Ascending aorta (tissue), 2 donors: ENCODE measurements at places on chromosomes 3 and 15.
A peak's percentile ranks its signal among the peaks of the same experiment; 100 is the strongest.

DNA sequence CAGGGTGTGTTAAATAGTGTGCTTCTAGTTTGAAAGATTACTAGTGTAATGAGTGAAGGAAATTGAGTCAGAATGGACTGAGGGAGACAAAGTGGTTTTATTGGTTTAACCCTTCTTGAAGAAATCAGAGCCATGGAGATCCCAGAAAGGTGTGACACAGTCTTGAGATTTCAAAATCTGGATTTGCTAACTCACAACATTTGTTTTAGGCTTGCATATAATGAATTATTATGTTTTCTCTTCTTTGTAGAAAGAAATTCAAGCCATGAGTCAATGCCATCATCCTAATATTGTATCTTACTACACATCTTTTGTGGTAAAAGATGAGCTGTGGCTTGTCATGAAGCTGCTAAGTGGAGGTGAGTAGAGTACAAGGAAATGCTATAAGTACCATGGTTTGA, 25.1 kb downstream of the OXSR1 start:
- peak overlapping the region; percentile 8 for H3K27ac ChIP-seq
- H3K27me3 ChIP-seq, result no peaks in the 10 kb centered on the region
- no peak for DNase-seq
- H3K36me3 ChIP-seq, result peaks cover 4% of the 10 kb centered on the region
- no peak overlapping the region for H3K4me3 ChIP-seq

GRCh38 chr15:66839506-66840112, 137.6 kb downstream of the SMAD6 start:
- H3K4me1 ChIP-seq, result peaks cover 40% of the 10 kb centered on the region
- H3K27ac ChIP-seq, result peak overlapping the region; percentile 89
- H3K36me3 ChIP-seq, result no peaks in the 10 kb centered on the region
- DNase-seq, result no peak
- no peaks in the 10 kb centered on the region for H3K27me3 ChIP-seq
- H3K4me3 ChIP-seq, result no peak overlapping the region

DNA sequence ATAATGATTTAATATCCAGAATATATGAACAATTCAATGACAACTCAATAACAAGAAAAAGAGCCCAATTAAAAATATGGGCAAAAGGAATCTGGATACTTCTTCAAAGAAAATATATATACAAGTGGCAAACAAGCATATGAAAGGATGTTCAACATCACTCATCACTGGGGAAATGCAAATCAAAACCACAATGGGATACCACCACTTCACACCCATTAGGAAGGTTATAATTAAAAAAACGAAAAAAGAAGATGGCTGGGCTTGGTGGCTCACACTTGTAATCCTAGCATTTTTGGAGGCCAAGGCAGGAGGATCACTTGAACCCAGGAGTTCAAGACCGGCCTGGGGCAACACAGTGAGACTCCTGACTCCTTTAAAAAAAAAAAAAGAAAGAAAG, 4.1 kb downstream of the CCDC12 start:
- no peaks in the 10 kb centered on the region for H3K27me3 ChIP-seq
- H3K4me3 ChIP-seq, result no peak overlapping the region
- DNase-seq, result no peak
- no peaks in the 10 kb centered on the region for H3K36me3 ChIP-seq
- H3K27ac ChIP-seq, result no peak overlapping the region

GRCh38 chr3:126151562-126152302, 28.7 kb downstream of the ALDH1L1 start:
- DNase-seq, result peak; percentile 50
- H3K27me3 ChIP-seq, result no peaks in the 10 kb centered on the region
- H3K36me3 ChIP-seq, result peaks cover 8% of the 10 kb centered on the region
- no peak overlapping the region for H3K27ac ChIP-seq
- no peaks in the 10 kb centered on the region for H3K4me1 ChIP-seq

DNA sequence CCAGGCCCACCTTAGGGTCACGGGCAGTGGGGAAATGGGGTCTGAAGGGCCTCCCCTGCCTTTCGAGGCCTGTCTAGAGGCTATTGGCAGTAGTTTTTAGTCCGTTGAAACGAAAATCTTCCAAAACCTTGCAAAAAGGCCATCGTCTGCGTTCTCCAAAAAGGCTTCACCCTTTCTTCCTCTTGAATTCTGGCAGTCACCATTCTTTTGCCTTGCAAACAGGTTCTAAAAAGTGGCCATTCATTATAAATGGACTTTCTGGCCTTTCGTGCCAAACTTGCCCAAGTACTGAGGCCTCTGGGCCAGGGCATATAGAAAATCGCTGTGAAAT, 367 bp upstream of the TARS3 start:
- no peaks in the 10 kb centered on the region for H3K27me3 ChIP-seq
- no peak for DNase-seq
- peak overlapping the region; percentile 91 for H3K27ac ChIP-seq
- H3K4me3 ChIP-seq, result peak overlapping the region; percentile 82

- no peak overlapping the region for H3K27ac ChIP-seq
- H3K36me3 ChIP-seq, result no peaks in the 10 kb centered on the region
- no peak overlapping the region for H3K4me3 ChIP-seq
- H3K27me3 ChIP-seq, result no peaks in the 10 kb centered on the region
- no peaks in the 10 kb centered on the region for H3K4me1 ChIP-seq
Measured at GRCh38 chr15:95019907-95020306, 788.5 kb downstream of the MCTP2 start.
